ENCODE measurements at places on chromosomes 1 and 21. TPM values are rescaled to one million over a fixed set of nuclear protein-coding genes. Genes with fewer than 3 reads are reported as not detected.
A peak's percentile ranks its signal among the peaks of the same experiment; 100 is the strongest.

GRCh38 chr1:119204197-119204960, 63.9 kb upstream of the WARS2 start:
- DNase-seq = no peak

Gene S100A7
- polyA plus RNA-seq = not detected

DNA sequence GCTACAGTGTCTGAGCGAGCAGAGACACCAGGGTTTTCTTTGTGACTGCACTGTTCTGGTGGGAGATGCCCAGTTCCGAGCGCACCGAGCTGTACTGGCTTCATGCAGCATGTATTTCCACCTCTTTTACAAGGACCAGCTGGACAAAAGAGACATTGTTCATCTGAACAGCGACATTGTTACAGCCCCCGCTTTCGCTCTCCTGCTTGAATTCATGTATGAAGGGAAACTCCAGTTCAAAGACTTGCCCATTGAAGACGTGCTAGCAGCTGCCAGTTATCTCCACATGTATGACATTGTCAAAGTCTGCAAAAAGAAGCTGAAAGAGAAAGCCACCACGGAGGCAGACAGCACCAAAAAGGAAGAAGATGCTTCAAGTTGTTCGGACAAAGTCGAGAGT, 2.7 kb downstream of the ZBTB18 start:
- DNase-seq = peak; percentile 82

DNA sequence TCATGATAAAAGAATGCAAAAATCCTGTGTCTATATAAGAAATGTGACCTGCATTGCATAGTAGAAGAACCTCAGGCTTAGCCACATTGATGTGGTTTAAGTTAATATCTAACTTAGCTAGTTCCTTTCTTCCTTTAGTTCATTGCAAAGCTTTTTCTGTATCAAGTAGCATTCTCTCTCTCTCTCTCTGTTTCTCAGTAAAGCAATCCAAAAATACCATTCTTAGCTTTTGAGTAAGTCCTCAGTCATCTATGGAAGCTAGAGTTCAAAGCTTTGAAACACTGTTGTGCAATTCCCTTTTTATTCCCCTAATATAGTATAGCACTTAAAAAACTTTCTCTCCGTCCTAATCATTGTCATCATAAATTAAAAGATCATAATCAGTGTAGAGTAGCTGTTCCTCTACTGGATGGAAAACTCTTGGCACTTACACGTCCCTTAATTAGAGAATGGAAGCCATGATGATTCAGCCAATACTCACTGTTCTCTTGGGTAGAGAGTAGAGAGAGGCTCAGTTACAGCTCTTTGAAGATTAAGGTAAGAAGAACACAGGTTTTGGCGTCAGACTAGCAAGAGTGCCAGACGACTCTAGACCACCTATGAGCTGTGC, 350.3 kb upstream of the LYPLAL1 start:
- no peak for DNase-seq

DNA sequence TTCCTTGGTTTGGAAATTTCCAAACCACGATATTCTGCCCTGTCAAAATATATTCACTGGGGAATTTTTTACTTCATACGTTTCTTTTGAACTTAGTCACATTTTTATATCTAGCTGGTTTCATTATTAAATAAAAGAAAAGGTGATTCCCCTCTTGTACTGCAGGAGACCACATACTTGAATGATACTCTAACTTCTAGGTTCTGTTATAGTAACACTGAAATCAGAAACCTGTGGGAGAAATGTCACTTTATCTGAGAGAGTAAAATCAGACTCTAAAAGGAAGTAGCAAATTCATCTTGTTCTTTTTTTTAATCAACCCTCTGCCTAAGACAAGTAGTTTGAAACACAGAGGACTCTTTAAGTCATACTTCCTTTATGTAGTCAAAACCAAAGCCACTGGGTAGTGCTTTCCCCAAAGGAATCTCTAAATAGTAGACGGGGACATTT, 34.4 kb downstream of the MRPL39 start:
- DNase-seq = no peak

GRCh38 chr1:117664314-117664713, 58.5 kb downstream of the TENT5C start:
- no peak for DNase-seq

DNA sequence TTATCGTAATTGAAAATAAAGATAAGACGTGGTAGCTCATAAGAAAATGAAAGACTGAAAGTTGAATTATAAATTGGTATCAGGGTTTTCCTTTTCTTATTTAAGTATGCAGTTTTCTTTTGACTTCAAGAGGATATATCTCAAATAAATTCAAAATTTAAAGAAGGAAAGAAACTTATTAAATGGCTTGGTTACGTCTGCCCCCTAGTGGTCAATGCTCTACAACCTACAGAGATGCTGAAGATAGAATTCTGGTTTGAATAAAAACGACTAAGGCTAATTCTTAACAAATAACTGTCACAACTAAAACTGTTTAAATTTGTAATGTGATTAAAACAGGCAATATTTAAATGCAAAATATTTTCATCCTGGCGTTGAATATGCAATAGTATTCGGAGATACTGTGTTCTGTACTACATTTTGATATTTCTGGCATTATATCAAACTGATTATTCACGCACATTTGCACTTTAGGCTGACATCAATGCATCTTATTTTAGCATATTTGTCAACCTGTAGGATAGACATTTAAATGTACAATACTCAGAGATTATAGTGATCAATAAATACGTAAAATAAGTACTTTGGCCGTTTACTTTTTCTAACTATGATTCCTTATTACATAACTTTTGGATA, 26.8 kb downstream of the IFI44 start:
- peak; percentile 87 for DNase-seq

- DNase-seq = peak; percentile 54
These were observed at the start of gene PDE4B for GRCh38 chr1:65792669-65793358. TSS of gene PDE4B (plus strand) at chr1:65792895.

DNA sequence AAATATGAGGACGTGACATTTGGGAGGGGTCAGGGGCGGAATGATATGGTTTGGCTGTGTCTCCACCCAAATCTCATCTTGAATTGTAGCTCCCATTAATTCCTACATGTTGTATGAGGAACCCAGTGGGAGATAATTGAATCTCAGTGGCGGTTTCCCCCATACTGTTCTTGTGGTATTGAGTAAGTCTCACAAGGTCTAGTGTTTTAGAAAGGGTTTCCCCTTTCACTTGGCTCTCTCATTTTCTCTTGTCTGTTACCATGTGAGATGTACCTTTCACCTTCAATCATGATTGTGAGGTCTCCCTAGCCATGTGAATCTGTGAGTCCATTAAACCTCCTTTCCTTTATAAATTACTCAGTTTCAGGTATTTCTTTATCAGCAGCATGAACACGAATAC, 663.6 kb upstream of the CHRM3 start:
- DNase-seq = no peak

DNA sequence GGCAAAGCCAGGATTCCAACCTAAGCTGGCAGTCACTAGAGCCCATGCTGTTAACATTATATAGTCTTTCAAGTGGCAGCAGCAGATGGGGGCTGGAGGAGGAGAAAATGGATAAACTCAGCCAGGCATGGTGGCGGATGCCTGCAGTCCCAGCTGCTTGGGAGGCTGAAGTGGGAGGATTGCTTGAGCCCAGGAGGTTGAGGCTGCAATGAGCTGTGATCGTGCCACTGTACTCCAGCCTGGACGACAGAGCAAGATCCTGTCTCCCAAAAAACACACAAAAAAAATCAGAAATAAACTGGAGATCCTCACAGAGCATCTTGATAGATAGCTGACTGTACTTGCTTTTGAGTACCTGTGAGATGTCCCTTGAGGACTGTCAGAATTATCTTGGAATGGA, 13.4 kb upstream of the WDR26 start:
- DNase-seq = no peak

DNA sequence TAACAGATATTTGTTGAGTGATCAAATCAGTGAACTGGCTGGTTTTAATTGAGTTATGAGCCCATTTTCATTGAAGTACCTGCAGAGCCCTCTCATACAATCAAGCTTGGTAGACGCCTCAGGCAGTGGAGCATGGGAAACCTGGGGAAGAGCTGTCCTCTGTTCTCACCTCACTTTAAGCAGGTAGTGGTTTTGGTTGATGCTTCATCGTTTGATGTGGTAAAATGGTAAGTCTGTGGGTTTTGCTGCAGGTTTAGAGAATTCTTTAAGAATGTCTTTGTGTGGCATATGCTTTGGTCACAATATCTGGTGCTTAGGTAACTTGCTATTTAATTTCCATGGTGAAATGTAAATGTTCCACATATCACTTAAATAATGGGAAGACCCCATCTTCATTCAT, 10.0 kb downstream of the LAMC1 start:
- no peak for DNase-seq

DNA sequence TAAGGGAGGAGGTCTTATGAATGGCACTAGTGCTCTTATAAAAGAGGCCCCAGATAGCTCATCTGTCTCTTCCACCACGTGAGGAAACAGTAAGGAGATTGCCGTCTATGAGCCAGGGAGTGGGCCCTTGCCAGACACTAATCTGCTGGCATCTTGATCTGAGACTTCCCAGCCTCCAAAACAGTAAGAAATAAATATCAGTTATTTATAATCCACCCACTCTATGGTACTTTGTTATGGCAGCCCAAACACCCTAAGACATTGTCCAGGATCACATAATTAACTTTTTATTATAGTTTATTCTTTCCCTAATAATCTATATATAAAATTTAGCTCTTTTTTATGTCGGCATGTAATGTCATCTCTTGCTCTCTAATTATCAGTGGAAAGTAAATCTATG, 144.0 kb upstream of the IRF2BP2 start:
- no peak for DNase-seq

- peak; percentile 44 for DNase-seq
These were observed 364.8 kb upstream of the ESRRG start for GRCh38 chr1:217088011-217088410.

DNA sequence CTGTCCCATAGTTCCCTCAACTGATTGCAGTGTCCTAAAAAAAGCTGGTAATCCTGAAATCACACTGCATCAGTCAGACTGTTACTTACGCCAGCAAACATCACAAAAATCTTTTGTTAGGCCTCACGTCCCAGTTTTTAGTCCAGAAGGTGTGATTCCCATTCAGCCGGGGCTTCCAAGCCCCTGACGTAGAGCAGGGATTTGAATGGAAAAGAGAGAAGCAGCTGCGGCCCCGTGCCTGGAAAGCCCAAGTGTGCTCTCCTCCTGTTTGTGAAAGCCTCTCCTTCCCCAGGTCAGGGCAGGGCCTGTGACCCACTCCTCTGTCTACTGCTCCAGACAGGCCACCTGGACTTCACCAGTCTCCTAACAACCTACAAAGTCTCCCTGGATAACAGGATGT, 20.7 kb downstream of the KCNA10 start:
- DNase-seq = no peak

Measured in brain (organoid and tissue), 16 donors.